Mucosa of descending colon (tissue), 3 donors: ENCODE measurements at places on chromosomes 5 and 9. TPM values are rescaled to one million over a fixed set of nuclear protein-coding genes. Genes with fewer than 3 reads are reported as not detected.

GRCh38 chr5:179343021-179343718 is 2.1 kb downstream of the ADAMTS2 start:
- DNase-seq: no peak

DRD1 gene
- not detected for total RNA-seq

DNA sequence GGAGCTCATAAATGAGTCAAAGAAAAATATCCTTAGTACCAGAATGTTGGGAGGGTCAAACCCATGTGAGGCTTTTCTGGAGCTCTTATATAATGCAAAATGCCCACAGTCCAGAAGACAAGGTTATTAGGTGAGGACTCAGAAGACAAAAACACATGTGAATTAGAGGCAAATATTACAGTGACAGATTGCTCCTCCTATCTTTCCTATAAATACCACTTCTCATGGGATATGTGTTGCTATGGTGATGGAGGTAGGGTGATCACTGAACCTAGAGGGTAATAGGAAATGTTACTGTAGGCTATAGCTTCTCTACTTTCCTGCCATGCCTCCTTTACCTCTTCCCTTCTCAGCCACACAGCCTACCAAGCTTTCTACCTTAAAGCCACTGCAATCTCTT is 264.6 kb downstream of the SEC61B start:
- no peak for DNase-seq

IL13 gene
- not detected for total RNA-seq

ITGA2 gene
- total RNA-seq: 20.3 TPM
